ENCODE measurements at places on chromosomes 4 and X. TPM values are rescaled to one million over a fixed set of nuclear protein-coding genes. Genes with fewer than 3 reads are reported as not detected.

DNA sequence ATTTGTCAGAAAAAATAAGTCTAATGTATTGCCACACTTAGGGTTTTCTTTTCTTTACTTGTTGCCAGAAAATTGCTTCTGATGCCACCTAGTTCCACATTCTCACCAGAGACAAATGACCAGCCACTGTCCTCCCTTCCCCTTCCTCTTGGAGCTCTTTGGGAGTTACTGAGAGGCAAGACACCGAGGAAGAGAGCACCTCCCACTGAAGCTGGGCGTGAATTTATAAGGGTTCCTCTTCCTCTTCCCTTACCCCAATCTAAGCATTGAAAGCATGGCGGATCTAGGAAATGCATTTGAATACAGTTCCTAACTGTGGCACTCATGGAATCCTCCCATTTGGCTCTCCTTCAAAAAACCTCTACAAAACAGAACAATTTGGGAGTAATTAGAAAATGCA, 30.0 kb downstream of the ANXA3 start:
- no peak for ATAC-seq

TRAM1L1 gene
- not detected for total RNA-seq

TEX11 gene
- not detected for total RNA-seq

DNA sequence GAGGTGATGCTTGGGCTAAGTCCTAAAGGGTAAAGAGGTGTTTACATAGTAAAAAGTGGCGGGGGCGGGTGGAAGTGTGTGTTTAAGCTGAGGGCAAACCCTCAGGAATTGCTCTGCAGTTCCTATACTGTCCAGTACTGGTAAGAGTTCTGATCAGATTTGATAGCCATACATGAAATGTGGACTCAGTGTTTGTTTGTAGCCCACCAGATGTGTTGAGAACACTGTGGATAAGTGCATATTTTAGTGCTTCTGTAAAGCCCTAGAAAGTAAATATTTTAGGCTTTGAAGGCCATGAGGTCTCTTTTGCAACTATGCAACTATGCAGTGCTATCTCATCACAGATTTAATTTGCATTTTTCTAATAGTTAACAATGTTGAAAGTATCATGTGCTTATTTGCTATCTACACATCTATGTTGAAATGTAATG, 80.7 kb upstream of the EOLA2 start:
- ATAC-seq: no peak

ZXDA gene
- 4.6 TPM for total RNA-seq

CTBP1 gene
- total RNA-seq: 117 TPM

DNA sequence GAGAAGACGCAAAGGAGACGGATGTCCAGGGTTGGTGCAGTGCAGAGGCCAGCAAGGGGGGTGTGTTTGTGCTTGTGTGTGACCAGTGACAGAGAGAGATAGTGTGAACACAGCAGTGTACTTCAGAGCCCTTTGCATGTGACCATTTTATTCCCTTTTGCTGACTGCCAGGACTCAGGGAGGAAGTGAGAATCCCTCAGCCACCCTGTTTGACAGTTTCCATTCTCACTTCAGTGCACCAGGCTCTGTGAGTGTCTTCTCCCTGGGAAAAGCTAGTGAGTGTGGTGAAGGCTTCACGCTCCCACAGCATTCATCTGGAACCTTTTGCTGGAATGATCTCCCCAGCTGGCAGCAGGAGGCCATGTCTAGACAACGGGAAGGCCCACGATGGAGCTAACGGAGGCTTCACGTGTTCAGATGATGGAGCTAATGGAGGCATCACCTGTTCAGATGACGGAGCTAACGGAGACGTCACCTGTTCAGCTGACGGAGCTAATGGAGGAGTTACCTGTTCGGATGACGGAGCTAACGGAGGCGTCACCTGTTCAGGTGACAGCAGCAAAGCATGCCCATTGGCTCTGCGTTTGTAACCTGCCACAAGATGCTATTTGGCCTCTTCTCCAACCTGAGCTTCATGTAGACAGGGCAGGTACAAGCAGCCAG, 195.4 kb downstream of the AFAP1 start:
- ATAC-seq: no peak

HS3ST1 gene
- total RNA-seq: 0.19 TPM

MAGEA9B gene
- total RNA-seq: not detected

Data from activated T-helper 17 cell treated with anti-CD3 and anti-CD28 coated beads, Interleukin-2, amount 50 U/mL, for 72 hours (primary cell).